ENCODE measurements at places on chromosomes 2 and 18. TPM values are rescaled to one million over a fixed set of nuclear protein-coding genes. Genes with fewer than 3 reads are reported as not detected.

- no peak for DNase-seq
Observed at GRCh38 chr2:237927986-237928385, 38.8 kb upstream of the UBE2F start.

DNA sequence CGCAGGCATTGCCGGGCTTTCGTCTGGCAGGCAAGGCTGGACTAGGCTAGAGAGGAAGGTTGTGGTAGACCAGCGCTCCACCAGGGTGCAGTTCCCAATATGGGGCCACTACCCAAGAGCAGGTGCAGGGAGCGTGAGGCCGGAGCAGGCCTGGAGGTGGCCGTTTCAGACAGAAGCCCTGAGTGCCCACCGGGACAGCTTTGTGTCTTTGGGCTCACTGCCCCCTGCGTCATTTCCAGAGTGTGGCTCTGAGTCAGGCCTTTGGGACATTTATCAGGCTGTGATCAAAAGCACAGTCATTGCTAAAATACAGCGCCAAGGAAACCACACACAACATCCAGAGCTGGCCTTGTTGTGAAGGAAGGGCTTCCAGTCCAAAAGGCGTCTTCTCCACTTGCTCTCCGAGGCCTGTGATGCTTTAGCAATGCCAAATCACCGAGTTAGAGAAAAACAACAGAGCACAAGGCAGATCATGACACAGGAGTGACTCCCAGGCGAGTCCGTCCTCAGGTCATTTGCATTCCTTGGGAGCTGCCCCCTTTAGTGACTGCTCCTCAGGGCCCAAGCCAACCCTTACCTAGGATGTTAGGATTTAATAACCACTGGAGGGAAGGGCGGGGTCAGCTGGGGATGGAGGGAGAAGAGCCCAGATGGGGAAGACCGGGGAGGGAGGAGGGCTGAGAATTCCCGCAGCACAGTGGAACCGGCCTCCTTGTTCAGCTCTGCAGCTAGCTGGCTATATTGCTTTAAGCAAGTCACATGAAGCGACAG lies 42.3 kb downstream of the RFX8 start:
- no peak for DNase-seq

- no peak for DNase-seq
Observed at GRCh38 chr2:153890576-153890975, 18.9 kb downstream of the GALNT13 start.

- no peak for DNase-seq
Observed at GRCh38 chr2:56676966-56677365, 493.2 kb downstream of the CCDC85A start.

GRCh38 chr2:125634662-125635061 lies 1021.3 kb upstream of the GYPC start:
- no peak for DNase-seq

DNA sequence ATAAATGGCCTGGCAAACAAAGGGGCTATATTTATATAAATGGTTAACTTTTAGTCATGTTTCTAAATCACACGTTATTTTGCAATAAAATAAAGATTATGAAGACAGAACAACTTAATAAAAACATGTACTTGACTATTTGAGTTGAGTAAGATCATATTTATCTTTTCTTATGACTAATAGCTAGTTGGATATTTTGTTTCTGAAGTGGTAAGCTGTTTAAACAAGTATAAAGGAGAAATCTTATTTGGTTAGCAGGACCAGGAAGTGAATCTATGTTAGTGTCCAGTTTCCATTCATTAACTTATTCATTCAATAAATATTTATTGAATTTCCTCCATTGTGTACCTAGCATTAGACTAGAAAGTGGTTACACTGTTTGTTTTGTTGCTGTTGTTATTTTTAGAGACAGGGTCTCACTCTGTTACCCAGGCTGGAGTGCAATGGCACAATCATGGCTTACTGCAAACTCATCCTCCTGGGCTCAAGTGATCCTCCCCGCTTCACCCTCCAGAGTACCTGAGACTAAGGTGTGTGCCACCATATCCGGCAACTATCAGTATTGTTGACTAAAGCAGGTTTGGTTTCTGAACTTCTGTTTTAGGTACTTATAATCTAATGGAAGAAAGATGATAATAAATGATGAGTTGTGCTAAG lies 312.6 kb downstream of the DPP10 start:
- no peak for DNase-seq

DNA sequence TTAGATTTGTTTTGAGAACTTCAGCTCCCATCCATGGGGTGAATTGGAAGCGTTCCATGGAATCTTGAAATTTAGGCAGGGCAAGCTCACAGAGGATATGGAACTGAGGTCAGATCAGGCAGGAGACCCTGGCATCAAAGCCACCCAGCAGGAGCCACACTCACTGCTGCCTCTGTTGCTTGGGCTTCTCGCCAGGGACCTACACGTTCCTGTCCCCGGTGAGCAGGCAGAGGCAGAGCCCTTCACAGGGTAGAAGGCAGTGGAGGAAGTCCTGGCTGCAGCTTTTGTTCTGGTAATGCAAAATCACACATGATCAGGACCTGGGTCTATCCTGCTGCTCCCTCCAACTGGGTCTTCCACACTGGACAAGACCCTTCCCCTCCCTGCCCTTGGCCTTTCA lies 42.1 kb downstream of the CAPN13 start:
- DNase-seq: no peak

DNA sequence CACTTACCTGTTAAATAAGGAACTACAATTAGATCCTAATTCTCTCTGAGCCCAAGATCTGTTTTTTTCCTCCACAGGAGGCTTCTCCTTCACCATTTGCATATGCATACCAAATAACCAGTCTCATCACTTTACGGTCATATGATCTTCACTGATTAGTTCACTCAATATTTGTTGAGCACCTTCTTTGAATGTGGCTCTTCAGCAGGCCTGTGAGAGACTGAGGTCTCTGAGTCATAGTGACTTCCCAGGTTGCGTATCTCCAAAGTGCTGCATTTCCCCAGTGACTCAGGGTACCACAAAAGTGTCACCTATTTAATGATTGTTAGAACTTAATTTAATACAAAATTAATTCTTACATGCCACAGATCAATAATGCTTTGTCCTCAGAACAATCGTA lies 108.8 kb upstream of the TRIB2 start:
- peak; percentile 69 for DNase-seq

DNA sequence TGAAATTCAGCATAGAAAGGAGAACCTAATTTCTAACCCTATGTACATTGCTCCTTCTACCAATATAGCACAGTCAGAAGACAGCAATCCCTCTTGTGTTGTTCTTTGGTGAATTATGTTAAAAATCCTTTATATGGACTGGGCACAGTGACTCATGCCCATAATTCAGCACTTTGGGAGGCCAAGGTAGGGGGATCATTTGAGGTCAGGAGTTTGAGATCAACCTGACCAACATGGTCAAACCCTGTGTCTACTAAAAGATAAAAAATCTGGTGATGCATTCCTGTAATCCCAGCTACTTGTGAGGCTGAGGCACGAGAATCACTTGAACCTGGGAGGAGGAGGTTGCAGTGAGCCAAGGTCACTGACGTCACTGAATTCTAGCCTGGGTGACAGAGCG lies 195.6 kb downstream of the TMX3 start:
- DNase-seq: peak; percentile 13

- peak; percentile 60 for DNase-seq
Observed at GRCh38 chr2:7083580-7084509, 166.6 kb downstream of the RNF144A start.

- no peak for DNase-seq
Observed at GRCh38 chr18:56379256-56379655, 259.1 kb downstream of the TXNL1 start.

DNA sequence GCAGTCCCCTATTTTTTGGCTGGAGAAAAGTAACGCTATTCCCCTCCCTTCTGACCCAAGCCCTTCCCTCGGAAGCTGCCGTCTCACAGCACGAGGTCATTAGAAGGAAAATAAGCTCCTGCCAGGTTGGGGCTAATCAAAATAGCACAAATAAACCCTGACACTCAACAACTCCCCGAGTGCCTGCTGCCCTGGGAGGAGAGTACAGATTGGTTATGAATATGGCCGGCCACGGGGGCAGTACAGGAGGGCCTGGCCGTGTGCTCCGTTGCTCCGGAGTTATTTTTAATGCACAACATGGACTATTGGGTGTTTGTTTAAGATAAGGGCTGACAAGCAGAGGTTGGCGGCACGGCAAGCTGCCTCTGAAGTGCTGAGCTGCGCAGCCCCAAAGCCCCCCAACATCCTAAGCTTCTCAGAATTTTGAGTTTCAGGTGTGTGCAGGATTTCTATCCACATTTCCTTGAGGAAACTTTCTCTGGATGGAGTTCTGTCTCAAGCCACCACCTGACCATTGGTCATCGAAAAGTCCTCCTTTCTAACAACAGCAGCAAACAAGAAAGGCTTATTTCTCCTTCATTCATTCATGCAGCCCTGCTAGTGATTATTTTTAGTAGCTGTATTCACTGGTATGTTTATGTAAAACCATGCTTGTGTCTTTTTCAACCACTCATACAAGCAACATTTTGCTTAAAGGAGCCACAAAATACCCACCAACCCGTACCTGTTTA lies 58.7 kb downstream of the PAX3 start:
- no peak for DNase-seq

- no peak for DNase-seq
Observed at GRCh38 chr2:83394134-83394904, 1064.8 kb downstream of the SUCLG1 start.

GRCh38 chr2:25418944-25419677 lies 77.4 kb upstream of the DNMT3A start:
- no peak for DNase-seq

- DNase-seq: peak; percentile 41
Observed at GRCh38 chr2:187689372-187689771, 135.1 kb upstream of the TFPI start.

- DNase-seq: no peak
Observed at GRCh38 chr18:62998443-62998842, 283.1 kb downstream of the PHLPP1 start.

DNA sequence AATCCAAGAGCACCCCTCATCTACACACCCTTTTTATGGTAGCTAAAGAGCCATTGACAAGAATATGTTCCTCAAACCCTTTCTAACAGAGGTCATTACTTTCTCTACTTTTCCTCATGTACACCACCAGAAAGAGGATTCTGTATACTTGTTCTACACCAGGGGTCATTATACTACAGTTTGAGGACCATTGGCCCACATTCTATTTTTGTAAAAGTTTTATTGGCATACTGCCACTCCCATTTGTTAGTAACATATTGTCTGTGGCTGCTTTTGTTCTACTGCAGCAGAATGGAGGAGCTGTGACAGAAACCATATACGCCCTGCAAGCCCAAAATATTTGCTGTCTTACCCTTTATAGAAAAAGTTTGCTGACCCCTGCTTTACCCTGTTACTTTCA lies 14.3 kb downstream of the HTR2B start:
- DNase-seq: peak; percentile 27

DNA sequence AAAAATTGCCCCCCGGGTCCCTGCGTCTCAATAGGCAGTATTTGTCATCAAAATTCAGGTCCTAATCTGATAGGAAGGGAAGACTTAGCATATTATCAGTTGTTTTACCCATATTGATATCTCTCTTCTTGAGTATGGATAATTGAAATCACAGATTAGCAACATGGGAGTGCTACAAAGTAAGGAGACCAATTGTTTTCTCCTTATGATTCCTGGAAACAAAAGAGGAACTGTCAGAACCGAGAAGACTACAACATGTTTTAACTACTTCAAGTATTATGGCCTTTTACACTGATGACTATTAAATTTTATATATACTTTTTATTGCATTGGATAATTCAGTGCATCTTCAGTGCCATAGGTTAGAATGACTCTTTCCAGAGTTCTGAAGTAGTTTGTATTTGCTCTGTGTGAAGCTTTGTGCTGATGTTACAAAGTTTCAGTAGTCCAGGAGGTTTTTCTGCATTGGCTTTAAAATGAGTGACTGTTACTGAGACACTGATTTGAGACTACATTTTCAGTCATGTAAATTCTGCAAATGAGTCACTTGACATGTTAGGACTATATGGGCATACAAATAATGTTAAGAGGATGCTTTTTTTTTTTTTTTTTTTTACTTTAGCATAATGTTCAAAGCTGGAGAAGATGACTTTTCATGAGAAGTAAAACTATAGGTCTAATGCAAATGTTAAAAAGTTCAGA lies 19.7 kb upstream of the TLK1 start:
- DNase-seq: no peak

GRCh38 chr18:7711495-7711894 lies 144.4 kb downstream of the PTPRM start:
- DNase-seq: no peak

- no peak for DNase-seq
Observed at GRCh38 chr2:232030229-232030628, 68.7 kb downstream of the DIS3L2 start.

C1GALT1C1L gene
- total RNA-seq: 0.87 TPM

SMARCAL1 gene
- 14.6 TPM for total RNA-seq

SLC11A1 gene
- 0.08 TPM for total RNA-seq

STK39 gene
- 13.9 TPM for total RNA-seq

ALPI gene
- not detected for total RNA-seq

PLB1 gene
- 1.8 TPM for total RNA-seq

EVA1A gene
- 142 TPM for total RNA-seq

ANKRD29 gene
- not detected for total RNA-seq

SULT1C4 gene
- not detected for total RNA-seq

HRH4 gene
- total RNA-seq: not detected

ABCG8 gene
- not detected for total RNA-seq
